Activated CD4-positive, alpha-beta T cell treated with anti-CD3 and anti-CD28 coated beads, Interleukin-2, amount 50 U/mL, for 48 hours (primary cell): ENCODE measurements at places on chromosomes 11 and 22.

- DNase-seq: no peak
These were observed 587 bp downstream of the MYRF start for GRCh38 chr11:61752925-61753521.

DNA sequence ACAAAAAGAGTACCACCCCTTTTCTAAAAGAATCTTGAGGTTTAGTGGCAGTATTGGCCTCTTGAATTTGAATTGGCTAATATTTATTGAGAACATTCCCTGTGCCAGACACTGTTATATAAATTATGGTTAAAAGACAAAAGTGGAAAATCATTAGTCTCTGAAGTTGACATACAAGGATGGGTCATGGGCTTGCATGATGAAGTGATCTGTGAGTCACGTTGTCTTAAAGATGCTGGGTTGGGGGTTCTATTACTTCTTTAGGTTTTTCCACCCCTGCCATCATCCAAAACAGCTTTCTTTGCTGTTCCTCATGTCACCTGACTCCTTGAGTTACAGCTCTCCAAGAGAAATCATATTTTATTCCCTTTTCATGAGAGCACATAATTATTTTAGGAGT is 85.0 kb downstream of the CD44 start:
- no peak for DNase-seq

- no peak for DNase-seq
These were observed 30.7 kb downstream of the SPON1 start for GRCh38 chr11:13993096-13993765.

DNA sequence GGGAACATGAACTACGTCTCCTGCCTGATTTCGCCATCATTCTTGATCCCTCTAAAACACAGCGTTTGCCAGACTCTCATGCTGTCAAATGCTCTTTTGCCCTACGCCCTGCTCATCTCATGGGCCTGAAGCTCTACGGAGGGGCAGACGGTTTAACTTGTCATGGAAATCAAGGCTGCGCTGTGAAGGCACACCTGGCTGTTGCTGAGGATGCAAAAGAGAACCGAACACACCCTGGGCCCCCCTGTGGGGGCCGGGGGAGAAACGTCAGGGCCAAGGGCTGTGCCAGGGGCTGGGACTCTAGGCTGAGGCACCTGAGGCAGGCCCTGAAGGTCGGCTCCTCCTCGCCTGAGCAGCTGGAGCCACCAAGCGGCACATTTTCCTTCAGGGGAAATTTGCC is 957.2 kb downstream of the BRD1 start:
- no peak for DNase-seq

DNA sequence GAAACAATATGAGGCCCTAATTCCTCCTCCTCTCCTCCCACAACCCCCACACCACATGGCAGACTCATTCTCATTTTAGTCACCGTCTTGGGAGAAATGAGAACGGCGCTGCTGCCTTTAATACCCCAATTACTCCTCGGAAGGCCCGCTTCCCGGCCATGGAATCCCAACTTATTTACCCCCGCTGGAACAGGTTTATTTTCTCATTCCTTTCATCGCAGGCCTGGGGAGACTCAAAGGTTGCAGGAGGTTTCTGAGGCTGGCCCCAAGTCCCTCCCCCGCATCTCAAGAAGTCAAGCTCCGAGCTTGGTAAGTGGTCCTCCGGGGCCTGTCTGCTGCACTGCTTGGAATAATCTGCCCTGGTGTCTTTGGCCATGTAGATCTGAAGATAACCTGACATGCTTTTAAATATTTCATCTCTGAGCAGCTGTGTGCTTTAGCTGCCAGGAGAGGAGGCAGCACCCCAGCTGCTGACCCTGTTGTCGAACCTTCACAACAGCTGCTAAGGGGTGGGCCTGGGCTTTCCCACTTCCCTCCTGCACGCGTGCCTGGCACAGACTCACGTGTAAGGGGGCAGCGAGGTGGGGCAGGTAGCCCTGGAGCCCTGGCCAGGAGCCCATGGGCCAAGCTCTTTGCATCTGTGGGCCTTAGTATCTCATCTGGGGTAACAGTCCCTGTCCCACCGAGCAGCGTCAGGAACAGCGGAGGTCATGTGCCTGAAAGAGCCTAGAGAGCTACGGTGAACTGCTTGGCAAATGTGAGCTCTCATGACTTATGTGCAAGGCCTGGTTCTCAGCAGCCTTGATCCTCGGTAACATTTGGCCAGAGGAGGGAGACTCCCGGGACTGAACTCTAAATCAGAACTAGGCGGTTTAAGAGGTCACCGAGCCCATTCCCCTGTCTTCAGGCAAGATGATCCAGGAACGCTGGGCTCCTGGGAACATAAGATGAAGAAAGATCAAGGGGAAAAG is 164.6 kb downstream of the ST3GAL4 start:
- no peak for DNase-seq

GRCh38 chr11:14541192-14541947 is 21.2 kb upstream of the PSMA1 start:
- DNase-seq: no peak

GRCh38 chr22:22800716-22801115 is 86.9 kb upstream of the IGLL5 start:
- no peak for DNase-seq

GRCh38 chr11:67282876-67283371 is 6.2 kb upstream of the ANKRD13D start:
- no peak for DNase-seq

- no peak for DNase-seq
These were observed 14.9 kb downstream of the PPM1F start for GRCh38 chr22:21937821-21938070.

- DNase-seq: no peak
These were observed 174.7 kb upstream of the CADM1 start for GRCh38 chr11:115678942-115679341.

DNA sequence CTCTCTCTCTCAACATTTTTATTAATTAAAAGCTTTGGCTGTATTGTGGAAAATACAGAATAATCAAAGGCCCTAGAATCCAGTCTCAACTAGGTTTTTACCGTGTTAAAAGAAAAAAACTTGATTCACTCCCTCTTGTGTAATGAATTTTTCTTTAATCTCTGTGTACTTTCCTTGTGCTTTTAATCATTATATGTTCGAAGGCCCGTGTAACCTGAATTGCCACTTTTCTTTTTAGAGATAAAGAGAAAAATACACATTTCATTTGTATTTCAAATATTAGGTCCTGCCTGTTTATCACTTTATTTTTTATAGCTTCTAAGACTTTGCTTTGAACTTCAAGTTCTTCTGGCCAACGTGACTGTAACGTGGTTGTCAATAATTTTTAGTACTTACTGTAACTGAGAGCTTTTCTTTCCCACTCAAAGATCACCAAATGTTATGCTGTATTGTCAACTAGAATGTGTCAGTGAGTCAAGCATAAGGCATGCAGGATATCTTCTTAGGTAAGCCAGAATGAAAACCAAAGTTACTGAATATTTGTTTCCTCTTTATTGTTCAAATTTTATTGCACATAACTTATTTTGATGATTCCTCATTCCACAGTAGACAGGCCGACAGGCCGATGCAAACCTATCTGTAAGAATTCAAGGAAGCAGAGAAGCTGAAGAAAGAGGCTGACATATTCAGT is 23.3 kb upstream of the FAR1 start:
- no peak for DNase-seq

DNA sequence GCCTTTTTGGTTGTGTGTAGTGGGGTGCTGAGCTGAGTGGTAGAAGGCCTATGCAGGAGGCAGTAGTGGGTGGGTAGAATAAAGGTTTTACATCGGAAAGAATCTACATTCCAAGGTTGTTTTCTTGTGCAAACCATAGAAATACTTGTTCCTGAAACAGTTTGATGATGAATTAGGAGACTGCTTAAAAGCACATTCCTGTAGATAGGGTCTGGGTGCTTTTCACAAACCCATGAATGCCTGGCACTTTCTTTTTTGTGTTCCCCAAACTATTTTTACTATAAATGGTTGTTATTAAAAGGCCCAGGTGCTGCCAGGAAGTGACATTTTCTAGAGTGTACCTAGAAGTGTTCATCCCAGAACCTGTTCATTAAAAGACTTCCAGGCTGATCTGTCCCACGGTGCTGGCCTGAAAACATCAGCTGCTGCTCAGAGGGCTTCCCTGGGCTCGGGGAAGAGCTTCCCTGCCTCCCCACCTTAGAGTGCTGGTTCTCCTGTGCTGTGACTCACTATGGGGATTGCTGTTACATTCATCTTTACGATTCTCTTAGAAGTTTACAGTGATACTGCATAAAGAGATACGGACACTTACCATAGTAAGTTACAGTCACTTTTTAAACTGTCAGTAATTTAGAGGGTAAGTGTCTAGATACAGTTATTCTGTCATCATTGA is 27.9 kb downstream of the PPFIA1 start:
- no peak for DNase-seq

- no peak for DNase-seq
These were observed 10.1 kb upstream of the MRPL23 start for GRCh38 chr11:1936781-1937615.

- no peak for DNase-seq
These were observed 39.0 kb upstream of the CD82 start for GRCh38 chr11:44526438-44526837.

DNA sequence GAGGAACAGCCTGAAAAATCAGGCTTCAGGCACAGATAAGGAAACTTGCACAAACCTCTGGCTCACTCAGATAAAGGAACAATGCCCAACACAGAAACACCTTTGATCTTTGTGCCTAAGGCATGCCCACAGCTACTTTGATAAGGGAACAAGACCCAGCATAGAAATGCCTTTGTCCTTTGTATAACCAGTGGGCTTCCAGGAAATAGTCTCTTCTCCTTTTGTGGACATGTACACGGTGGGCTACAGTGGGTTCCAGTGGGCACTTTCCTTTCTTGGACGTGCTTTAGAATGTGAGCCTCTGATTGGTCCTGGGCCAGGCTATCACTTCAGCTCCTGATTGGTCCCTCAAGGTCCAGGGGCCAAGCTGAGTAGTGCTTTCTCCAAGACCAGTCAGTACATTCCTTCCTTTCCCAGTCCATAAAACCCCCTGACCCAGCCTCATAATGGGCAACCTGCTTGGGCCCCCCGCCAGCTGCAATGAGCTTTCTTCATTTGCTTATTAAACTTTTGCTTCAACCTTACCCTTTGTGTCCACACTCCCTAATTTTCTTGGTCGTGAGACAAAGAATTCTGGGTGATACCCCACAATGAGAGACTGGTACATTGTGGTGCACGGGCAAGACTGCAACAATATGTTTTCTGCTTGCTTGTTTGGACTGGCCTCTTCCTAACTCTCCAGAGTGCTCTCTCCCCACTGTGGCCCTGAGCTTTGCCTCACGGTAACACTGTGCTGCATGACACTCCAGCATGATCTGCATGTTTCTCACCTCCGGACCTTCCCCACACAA is 1.7 kb upstream of the CABIN1 start:
- no peak for DNase-seq

- DNase-seq: no peak
These were observed 80.1 kb downstream of the IGLL1 start for GRCh38 chr22:23499845-23500500.

- no peak for DNase-seq
These were observed 1418.2 kb downstream of the TBC1D22A start for GRCh38 chr22:48180631-48181030.

- DNase-seq: no peak
These were observed 1275.2 kb downstream of the TBC1D22A start for GRCh38 chr22:48037618-48038017.

- no peak for DNase-seq
These were observed 60.4 kb downstream of the BMAL1 start for GRCh38 chr11:13338019-13338426.

DNA sequence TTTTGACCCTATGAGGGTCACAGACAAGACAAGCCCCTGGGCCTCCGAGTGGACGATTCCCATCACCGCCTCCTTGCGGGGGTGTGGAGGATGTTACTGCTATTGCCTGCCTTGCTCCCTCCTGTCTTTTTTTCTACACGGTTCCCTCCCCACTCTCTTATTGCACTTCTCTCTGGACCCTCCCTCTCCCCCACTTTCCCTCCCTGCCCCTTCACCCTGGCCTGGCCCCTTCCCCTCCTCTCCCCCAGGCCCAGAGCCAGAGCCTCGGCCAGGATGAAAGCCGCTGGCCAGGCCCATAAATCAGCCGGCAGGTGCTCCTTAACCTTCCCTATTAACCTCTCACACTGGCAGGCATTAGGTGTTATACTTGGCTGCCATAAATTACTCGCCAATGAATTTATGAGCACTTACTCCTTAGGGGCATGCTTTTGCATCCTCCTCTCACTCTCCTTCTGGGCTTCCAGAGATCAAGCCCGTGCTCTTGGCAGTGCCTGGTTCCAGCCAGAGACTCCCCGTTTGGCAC is 18.3 kb upstream of the ALX4 start:
- DNase-seq: no peak

DNA sequence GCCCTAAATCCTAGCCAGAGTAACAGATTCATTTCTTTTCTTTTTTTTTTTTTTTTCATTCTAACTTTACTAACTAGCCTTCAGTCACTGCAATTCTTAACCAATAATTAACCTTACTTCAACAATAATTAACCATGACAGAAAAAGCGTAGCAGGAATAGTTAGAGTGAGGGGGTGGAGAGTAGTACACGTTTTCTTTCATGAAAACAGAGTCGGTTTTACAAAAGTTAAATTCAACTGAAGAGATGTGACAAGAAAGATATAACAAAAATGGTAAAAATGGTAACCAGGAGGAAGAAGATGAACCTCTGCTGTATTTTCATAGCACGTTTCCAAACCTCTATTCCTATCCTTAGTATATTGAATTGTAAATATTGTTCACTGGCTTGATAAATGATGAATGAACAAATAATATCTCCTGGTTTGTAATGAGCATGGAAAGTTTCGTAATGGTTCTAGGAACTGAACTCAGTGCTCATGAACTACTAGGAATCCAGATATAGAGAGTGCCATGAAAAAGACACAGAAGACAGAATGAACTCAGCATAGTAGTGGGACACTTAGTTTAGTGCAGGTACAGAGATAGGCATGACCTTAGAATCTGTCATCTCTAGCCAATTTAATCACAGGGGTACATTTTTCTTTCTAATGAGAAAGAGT is 116.5 kb upstream of the ANO5 start:
- DNase-seq: no peak

DNA sequence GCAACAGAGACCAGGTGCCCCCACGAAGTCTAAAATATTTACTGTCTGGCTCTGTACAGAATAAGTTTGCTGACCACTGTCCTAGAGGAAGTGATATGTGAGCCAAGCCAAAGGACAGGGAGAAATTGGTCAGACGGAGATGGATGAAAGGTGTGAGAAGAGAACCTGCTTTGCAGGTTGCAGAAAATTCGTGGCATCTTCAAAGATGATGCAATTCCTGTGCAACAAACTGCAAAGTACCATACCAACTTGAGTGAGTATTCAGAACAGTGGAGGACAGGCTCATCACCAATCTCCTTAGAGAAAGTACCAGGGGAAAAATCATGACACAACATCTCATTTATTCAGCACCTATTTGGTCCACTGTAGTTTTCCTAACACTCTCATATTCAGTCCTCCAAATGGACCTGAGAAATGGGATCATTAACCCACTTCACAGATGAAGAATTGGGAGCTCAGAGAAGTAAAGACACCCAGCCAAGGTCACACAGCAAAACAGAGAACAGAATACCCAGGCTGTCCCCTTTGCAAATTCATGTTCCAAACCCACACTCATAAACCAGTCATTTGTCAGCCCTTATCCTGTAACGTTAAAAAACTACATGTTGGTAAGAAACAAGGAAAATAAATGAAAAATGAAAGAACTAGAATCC is 536.8 kb downstream of the MIAT start:
- DNase-seq: no peak

- no peak for DNase-seq
These were observed 76.6 kb upstream of the LMO1 start for GRCh38 chr11:8340296-8340695.

- DNase-seq: no peak
These were observed 39.4 kb upstream of the CFAP300 start for GRCh38 chr11:102007567-102008437.

GRCh38 chr11:10505278-10506007 is 35.5 kb downstream of the RNF141 start:
- no peak for DNase-seq

GRCh38 chr11:116515664-116516184 is 257.1 kb downstream of the BUD13 start:
- DNase-seq: no peak
